Foreskin keratinocyte (primary cell): ENCODE measurements at places on chromosomes 7 and 10.

DNA sequence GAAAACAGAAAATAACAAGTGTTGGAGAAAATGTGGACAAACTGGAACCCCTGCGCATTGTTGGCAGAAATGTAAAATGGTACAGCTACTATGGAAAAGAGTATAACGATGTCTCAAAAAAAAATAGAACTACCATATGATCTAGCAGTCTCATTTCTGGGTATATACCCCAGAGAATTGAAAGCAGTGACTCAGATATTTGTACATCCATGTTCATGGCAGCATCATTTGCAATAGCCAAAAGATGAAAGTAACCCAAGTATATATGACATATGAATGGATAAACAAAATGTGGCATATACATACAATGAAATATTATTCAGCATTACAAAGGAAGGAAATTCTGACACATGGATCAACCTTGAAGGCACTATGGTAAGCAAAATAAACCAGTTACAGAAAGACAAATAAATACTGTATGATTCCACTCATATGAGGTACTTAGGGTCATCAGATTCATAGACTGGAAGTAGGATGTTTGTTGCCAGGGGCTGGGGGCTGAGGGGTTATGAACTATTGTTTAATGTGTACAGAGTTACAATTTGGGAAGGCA is 4.9 kb downstream of the NRCAM start:
- DNase-seq = no peak

DNA sequence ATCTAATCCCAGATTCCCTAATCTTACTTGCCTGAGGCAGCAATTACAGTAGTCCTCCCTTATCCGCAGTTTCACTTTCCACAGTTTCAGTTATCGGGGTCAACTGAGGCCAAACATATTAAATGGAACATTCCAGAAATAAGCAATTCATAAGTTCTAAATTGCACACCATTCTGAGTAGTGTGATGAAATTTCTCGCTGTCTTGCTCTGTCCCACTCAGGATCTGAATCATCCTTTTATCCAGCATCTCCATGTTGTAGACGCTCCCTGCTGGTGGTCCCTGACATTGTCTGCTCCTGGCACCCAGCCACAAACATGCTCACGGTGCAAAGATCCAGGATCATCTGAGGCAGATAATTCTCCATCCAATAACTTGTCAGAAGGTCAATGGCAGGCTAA is 128.7 kb upstream of the CXCL12 start:
- DNase-seq = no peak

GRCh38 chr10:23892296-23892695 is 316.6 kb upstream of the KIAA1217 start:
- peak; percentile 2 for DNase-seq

DNA sequence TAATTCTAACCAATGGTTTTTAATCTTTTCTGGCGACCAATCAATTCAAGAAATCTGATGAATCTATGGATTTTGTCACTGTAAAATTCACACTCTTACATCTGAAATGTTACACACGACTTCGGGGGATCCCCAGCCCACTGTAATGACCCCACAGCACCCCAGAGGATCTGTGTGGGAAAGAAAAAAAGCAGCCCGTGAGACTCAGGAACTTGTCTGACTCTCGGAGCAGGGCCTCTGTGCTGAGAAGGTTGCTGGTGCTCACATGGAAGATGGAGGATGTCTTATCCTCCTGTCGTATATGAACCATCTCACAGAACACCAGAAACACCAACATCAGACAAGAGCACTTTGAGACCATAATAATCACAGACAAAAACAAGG is 228.4 kb upstream of the INHBA start:
- DNase-seq = no peak

DNA sequence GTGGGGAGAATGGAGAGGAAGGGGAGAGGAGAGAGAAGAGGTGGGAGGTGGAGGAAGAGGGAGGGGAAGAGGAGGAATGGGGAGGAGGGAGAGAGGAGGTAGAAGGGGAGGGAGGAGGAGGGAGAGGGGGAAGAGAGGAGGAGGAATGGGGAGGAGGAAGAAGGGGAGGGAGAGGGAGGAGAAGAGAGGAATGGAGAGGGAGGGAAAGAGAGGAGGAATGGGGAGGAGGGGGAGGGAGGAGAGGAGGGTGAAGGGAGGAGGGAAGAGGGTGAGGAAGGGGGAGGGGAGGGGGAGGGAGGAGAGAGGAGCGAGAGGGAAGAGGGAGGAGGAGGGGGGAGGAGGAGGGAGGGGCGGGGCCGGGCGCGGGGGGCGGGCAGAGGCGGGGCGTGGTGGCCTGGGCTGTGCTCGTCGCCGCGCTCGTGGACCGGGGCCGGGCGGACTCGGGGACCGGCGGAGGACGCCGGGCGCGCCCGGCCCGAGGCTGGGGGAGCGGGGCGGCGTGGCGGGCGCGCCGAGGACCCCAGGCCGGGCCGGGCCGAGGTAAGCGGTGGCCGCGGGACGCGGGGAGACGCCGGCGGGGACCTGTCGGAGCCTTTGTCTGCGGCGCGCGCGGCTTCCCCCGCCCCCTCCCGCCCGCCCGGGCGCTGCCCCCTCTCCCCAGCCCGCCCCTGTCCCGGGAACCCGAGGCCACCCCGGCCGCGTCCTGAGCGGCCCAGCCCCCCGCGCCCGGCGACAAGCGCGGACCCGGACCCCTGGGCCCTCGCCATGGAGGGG is at the start of gene SLC29A4:
Gene SLC29A4 (plus strand): TSS at position 401 of the 774 bp plus-strand sequence. CDS start 4,874 bp downstream, outside the sequence.
- DNase-seq = no peak

DNA sequence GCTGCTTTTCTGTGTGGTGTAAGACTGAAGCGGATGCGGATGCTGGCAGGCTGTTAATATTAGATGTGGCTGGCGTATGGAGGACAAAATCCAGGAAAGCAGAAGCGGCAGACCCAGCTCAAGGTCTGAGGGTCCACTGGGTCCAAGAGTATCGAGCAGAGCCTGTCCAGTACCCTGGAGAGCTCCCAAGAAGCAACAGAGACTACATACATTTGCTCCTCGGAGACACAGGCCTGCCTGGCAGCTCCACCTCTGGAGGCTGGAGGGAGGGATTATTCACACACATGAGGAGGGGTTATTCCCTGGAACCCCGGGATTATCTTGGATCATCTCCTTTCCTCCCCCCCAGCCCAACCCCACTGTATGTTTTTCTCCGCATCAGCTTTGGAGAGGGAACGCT is 31.3 kb upstream of the LOXL4 start:
- no peak for DNase-seq

- no peak for DNase-seq
These were observed 10.2 kb downstream of the ALKBH4 start for GRCh38 chr7:102454468-102454867.

DNA sequence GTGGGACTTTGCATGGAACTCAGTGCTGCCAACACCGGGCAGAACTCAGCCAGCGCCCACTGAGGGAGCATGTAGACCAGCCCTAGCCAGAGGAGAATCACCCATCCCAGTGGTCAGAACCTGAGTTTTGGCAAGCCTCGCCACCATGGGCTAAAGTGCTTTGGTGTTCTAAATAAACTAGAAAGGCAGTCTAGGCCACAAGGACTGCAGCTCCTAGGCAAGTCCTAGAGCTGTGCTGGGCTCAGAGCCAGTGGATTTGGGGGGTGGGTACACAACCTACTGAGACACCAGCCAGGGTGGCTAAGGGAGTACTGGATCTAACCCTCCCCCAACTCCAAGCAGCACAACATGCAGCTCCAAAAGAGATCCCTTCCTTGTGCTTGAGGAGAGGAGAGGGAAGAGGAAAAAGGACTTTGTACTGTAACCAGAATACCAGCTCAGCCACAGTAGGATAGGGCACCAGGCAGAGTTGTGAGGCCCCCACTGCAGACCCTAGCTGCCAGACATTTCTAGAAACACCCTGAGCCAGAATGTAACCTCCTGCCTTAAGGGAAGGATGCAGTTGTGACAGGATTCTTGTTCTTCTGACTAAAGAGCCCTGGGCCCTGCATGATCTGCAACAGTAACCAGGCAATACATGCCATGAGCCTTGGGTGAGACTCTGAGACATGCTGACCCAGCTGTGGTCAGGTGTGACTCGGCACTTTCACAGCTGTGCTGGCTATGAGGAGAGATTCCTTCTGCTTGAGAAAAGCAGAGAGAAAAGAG is 24.4 kb downstream of the GSDME start:
- DNase-seq = peak; percentile 77

GRCh38 chr10:68163735-68164134 is 54.4 kb downstream of the MYPN start:
- DNase-seq = no peak

GRCh38 chr10:37855636-37856035 is 1.8 kb downstream of the ZNF248 start:
- no peak for DNase-seq

DNA sequence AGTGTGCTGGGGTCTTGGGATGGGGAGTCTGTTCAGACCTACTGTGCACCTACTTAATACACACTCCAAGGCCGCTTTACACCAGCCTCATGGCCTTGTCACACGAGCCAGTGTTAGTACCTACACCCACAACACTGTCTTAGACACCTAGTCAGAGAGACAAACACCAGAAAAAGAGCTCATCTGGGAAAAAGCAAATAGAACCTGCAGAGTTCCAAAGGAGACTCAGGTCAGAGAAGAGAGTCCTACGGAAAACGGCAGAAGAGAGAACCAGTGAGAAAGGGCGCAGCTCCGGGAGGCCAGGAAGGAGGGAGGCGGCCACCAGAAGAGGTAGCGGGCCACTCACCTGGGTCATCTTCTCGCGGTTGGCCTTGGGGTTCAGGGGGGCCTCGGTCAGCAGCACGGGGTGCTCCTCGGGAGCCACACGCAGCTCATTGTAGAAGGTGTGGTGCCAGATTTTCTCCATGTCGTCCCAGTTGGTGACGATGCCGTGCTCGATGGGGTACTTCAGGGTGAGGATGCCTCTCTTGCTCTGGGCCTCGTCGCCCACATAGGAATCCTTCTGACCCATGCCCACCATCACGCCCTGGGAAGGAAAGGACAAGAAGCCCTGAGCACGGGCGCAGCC is 105.3 kb upstream of the TNRC18 start:
- no peak for DNase-seq

GRCh38 chr10:125672884-125673283 is 10.1 kb downstream of the TEX36 start:
- no peak for DNase-seq

DNA sequence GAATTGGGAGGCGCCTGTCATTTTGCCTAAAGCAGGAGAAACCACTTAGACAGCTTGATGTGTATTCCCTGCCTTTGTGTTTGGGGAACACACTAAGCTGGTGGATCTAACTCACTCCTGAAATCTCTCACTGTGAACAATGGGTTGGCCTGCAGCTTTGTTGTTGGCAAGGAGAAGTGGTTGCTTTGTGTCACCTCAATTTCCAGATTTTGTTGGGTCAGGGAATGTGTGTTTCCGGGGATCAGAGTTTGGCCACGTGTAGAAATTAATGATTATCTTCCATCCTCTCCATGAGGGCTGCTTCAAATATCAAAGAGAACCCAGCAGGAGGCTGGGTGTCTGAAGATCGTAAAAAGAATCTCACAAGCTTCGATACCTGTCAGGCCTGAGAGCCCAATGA is 27.8 kb downstream of the A1CF start:
- DNase-seq = no peak

DNA sequence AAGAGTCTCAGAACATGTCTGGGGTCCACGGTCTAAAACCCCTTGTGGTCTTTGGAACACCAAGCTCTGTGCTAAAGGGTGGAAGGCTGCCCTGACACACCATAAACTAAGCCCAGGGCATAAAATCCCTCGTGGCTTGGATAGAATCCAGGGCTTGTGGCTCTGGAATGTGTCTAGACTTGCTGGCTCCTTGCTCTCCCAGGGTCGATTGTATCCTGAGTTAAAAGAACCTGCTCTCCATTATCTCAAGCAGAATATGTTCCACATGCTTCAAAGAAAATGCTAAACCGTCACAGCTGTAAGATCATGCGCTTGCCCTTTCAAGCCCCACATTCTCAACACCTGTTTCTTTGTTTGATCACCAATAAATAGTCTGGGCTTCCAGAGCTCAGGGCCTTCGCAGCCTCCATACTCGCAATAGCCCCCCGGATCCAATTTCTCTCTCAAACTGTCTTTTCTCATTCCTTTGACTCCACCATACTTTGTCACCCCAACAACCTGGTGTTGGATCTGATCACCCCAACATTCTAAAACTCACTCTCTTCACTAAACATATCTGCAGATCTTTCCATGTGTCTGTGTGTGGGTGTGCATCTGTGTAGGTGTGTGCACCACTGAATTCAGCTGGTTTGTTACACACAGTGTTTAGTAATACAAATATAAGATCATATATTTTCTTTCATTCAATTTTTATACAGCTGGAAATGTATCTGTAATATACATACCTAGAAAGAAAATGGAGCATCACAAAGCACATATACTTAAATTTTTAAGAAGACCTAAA is 238.5 kb downstream of the ZMYND11 start:
- DNase-seq = peak; percentile 27

- DNase-seq = no peak
These were observed 27.5 kb upstream of the WAC start for GRCh38 chr10:28505359-28505959.

GRCh38 chr7:47771990-47772360 is 176.3 kb downstream of the PKD1L1 start:
- DNase-seq = no peak

DNA sequence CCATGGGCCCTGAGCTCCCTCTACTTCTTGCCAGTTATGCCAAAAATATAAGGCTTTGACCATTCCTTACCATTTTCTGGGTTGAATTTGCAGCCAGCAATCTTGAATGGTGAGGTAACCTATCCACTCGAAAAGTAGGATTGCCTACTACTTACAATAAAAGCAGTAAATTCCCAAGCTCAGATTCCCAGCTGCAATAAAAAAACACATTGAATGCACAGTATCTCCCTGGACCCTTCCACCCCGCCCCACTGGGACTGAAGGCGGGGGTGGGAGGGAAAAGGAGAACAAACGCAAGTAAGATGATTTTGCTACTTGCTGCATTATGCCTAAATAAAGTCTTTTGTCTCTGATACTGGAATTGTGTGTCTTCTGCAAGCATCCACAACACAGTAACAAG is 301.9 kb downstream of the HGF start:
- no peak for DNase-seq

GRCh38 chr7:19146699-19147098 is 1.5 kb upstream of the FERD3L start:
- peak; percentile 30 for DNase-seq

GRCh38 chr10:27240212-27241009 is at the start of gene ACBD5:
ACBD5 (minus strand) TSS chr10:27240797; CDS start chr10:27240688, 109 bp downstream.
- peak; percentile 69 for DNase-seq

- DNase-seq = no peak
These were observed 46.2 kb downstream of the ZNF277 start for GRCh38 chr7:112252691-112253090.

DNA sequence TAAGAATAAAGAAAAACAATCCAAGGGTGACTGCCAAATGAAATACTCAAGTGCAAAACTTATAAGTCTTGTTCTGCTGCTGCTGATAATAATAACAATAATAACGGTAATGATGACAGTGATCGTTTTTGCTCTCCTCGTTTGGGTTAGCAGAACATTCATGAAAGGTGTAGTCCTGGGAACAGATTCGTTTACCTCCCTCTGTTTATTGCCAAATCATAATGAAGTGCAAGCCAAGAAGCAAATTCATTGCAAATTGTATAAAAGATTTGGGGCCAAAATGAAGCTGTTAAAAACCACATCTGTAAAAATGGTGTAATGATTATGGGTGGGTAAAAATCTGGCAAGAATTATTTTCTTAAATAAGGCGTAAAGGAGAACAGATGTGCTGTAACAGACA is 587.2 kb upstream of the MKI67 start:
- DNase-seq = no peak
